Stimulated activated CD4-positive, alpha-beta T cell treated with anti-CD3 and anti-CD28 coated beads, Interleukin-1b, Interleukin-23, amount 100 ng/mL, for 1 hour (primary cell): ENCODE measurements at places on chromosomes 1 and 21.
A peak's percentile ranks its signal among the peaks of the same experiment; 100 is the strongest.

DNA sequence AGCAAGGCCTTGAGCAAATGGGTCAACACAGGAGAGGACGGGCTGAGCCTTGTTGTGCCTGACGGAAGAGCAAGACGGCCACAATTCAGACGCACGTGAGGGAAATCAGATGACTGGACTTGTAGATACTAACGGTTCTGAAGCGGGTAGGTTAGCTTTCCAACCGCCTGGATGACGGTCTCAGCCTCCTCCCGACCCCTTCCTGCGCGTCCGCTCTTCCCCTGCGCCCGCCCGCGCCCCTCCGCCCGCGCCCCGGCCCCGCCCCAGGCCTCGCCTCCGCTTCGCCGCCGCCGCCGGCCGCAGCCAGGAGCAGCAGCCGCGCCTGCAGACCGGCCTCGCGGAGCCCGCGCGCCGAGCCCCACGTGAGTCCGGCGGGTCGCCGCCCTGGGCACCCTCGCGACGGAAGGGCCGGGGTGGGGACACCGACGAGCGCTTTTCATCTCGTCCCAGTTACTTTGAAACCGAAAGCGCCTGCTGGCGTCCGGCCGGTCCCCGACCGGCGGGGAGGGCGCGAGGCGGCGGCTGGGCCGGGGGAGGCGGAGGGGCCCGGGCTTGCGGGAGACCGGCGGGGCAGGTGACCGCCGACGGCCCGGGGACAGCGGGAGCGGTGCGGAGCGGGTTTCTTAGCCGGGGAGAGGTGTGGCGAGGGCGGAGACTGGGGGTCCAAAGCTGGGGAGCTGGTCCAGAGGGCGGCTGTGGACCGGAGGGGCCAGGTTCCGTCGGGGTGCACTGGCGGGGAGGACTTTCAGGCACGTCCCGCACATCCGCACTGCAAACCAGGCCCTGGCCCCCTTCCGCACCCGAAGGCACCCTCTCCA is at the start of gene TRAF5:
Gene TRAF5, plus strand, starts transcription at position 306 of the 818 bp plus-strand sequence. CDS start 26,407 bp downstream, outside the sequence.
- no peak for DNase-seq

DNA sequence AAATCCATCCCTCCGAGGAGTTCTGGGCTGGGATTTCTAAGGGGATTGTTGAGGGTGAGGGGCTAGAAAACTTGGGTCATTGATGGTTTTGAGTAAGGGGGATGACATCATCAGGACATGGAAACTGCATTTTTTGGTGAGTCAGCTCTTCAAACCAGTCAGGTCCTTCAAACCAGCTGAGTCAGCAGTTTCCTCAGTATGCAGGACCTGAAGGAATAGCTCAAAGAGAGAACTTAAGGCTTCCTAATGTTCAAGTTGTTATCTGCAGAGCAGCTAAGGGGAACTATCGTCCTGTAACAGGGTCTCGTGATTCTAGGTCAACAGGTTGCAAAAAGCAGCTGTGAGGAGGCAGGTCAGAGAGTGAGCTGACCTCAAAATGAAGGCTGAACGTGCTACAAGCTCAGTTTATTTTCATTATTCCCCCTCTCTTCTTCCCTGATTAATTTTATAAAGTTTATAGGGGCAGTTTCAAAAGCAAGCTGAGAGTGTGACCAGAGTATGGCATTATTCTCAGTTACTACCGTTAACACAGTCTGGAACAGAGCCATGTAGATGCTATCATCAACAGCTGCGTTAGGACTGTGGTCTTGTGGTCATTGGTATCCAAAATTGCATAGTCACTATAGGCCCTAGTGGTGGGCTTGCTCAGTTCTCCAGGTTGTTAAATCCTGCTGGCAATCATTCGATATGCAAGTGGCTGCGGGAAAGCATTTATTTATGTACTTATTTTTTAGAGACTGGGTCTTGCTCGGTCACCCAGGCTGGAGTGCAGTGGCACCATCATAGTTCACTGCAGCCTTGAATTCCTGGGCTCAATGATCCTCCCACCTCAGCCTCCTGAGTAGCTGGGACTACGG is 10.7 kb upstream of the SDC3 start:
- no peak for DNase-seq

DNA sequence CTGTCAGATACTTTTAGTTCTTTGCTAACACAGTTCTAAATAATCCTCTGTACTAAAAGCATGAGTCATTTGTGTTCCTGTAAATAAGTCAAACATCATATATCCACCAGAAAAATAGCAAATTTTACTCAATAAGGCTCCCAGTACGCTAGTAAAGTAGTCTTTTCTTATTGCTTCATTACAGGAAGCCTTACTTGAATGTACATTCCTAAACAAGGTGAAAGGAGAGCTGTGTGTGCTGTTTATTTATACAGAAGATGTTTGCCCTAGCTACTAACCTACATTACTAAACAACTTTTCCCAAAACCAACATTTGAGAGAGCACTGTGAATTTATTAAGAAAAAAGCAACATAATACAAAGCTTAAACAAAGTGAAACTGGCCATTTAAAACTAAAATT is 52.0 kb downstream of the ZNHIT6 start:
- DNase-seq, result no peak

- DNase-seq, result no peak
Measured at GRCh38 chr1:85325920-85326319, 49.5 kb upstream of the BCL10 start.

GRCh38 chr1:6460301-6461050 is 5.5 kb downstream of the TNFRSF25 start:
- DNase-seq, result peak; percentile 79

DNA sequence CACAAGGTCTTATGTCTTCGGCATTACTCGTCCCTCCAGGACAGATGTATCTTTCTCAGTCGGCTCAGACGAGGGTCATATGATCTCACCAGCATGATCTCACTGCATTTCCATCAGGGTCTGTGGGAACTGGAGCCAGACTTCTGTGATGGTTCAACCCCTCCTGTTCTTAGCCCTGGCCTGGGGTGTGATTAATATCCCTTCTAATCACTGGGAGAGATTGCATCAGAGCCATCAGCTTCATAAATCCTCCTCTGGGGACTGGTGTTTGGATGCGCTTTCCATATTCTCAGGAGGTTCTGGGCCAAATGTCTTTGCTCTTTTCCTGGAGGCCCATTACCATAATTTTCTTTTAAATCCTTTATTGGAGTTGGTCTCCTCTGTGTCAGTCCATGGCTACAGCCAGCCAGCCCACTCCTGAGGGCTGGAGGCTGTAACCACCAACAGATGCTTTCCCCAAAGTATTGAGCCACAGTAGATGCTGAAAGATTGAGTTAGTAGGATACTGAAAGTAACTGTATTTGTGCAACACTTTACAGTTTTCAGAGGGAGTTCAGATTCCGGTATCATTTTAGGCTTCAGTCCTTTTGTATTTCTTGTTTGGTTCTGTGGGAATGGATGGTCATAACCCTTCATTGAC is 20.0 kb downstream of the CACNA1E start:
- DNase-seq, result no peak

- DNase-seq, result no peak
Measured at GRCh38 chr1:59105548-59106507, 191.1 kb upstream of the FGGY start.

DNA sequence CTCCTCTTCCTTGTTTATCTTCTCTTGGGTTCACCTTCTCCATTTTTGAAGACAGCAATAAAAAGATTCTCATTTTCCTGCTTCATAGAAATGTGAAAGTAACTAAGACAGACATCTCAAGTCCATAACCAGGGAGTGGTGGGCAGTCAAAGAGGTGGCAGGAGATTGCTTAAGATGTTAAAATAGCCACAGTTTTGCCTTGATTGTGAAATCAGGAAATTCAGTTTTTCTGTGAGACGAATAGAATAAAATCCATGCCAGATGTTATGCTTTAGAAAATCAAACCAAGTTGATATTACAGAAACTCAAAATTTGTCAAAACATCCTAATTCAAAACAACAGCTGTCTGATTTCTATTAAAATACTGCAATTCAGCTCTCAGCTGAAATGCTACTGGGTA is 57.2 kb downstream of the TNN start:
- DNase-seq, result no peak

DNA sequence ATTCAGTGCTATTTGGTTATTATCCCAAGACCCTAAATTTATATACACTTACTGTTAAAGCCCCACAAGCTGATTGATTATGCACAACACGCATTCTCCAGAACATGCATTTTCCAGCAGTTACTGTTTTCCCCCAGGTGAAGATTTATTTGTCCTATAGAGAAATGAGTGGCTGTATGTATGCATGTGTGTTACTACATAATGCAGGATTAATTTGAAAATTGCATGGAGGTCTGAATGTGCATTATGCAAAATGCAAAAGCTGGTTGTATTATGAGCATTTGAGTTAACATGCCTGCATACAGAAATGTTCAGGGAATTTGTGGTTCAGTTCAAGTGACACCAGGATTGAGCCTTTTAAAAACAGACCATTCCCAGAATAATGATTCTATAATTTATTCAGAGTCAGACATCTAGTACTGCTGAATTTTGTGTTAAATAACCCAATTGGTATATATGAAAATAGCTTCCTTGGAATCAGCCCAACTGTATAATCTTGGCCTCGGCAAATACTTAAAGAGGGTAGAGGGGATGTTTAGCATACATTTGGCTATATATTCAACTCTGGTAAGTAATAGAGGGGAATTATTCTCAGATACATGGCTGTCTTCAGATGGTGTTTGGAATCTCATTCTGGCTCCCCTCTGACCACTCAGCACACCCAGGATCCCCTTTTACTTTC is 320.0 kb downstream of the HHAT start:
- DNase-seq, result no peak

DNA sequence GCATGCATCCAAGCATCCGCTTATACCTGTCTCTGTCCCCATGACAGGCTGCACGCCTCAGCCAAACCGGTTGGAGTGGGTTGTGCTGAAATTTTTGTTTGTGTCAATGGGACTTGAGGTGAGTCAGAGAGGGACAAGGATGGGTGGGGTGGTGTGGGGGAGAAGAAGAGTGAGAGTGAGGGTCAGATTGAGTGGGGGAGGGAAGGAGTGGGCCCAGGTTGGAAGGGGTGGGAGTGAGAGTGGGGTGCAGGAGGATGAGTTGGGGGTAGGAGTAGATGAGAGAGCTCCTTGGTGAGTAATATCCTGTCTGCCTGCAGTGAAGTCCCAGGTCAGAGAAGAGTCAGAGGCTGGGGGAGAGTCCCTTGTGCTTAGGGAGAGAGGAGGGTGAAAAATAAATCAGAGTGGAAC is 3.3 kb upstream of the NECTIN4 start:
- DNase-seq, result no peak

GRCh38 chr1:244680667-244681066 is 27.7 kb downstream of the DESI2 start:
- no peak for DNase-seq

GRCh38 chr1:93394514-93394913 is 48.8 kb downstream of the DR1 start:
- no peak for DNase-seq

DNA sequence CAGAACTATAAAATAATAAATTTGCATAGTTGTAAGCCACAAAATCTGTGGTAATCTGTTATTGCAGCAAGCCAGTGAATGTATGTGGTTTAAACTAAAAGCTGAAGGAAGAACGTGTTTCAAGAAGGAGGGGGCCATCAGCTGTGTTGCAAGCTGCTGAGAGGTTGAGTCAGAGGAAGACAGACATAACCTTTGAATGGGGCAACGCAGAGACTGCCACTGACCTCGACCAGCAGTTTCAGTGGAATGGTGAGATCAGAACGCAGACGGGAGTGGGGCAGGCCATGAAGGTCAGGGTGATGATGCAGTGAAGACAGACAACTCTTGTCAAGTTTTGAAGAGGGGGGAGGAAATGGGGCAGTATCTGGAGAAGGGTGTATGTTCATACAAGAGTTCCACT is 23.2 kb upstream of the QSOX1 start:
- no peak for DNase-seq

DNA sequence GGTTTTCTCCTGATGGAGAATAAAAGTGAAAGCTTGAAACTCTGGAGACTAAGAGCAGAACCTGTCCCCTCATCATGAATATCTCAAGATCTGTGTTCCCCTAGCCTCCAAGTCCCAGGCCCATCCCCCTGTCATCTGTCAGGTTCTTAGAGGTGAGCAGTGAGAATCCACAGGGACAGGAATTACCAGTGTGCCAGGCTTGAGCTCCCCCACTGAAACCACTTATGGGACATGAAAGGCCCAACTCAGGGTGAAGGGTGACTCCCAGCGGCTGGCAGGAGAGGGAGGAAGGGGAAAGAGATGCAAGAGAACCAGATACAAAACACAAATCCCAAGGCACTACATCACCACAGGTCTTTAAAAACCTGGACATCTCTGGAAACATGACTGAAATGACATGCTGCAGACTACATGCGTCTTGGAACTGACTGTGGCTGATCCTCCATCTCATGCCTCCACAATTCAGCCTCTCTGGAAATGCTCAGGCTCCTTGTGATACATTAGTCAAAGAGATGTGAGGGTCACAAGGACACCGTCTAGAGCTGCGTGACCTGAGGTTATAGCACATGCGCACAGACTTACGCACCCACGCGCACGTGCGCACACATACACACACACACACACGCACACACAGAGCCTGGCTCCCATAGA is 6.8 kb upstream of the LY9 start:
- no peak for DNase-seq

GRCh38 chr21:33267250-33267649 is 1.1 kb downstream of the IL10RB start:
- DNase-seq, result no peak

- no peak for DNase-seq
Measured at GRCh38 chr1:193308438-193308837, 122.0 kb upstream of the B3GALT2 start.

DNA sequence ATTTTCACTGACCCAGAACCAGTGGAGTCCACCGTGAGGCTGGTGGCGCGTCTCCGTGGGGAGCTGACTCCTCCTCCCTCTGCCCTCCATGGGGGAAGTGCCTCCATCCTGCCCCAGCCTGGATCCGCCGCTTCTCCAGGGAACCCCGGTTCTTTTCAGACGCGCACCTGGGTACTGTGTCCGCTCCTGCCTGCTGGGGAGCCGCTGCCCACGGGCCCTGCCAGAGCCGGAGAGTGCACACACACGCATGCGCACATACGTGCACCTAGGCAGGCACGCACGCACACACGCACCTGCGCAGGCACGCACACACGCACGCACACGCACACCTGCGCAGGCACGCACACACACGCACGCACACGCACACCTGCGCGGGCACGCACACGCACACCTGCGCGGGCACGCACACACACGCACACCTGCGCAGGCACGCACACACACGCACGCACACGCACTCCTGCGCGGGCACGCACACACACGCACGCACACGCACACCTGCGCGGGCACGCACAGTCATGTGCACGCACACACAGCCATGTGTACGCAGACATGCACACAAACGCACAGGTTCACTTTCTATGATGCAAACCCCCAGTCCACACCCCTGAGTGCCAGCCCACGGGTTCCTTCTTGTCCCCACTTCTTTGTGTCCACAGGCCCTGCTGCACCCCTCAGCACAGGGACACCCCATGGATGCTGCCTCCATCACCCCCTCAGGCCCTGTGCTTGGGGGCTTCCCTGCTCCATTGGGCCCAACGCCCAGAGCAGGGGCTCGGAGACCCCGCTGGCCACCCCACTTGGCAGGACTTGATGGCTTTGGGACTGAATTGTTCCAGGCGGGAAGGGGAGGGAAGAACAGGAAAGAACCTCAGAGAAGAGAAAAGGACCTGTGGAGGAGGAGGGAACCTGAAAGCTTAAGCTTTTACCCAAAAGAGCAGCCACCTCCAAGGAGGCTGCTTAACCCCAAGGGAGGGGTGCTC is 42.7 kb downstream of the MORN1 start:
- DNase-seq, result no peak
